ENCODE measurements at places on chromosomes 6 and 20.

GRCh38 chr20:56433880-56434255, 21.8 kb downstream of the CASS4 start:
- DNase-seq, result no peak

DNA sequence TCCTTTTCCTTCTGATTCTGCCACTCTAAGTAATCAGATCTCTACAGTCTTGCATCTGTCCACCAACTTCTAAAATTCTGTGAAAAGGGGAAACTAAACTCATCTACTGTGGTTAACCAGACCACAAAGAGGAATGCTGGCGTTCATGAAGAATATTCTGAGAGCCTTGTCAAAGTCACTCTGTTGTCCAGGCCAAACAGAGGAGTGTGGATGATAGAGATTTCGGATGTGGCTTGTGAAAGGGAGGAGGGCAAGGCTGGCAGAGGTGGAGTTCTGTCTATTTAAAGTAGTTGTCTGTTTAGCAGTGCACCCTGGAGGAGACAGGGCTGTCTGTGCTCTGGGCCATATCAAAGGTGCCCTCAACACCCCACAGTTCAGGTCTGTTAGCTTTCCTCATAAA, 33.9 kb downstream of the CCN2 start:
- DNase-seq, result no peak

DNA sequence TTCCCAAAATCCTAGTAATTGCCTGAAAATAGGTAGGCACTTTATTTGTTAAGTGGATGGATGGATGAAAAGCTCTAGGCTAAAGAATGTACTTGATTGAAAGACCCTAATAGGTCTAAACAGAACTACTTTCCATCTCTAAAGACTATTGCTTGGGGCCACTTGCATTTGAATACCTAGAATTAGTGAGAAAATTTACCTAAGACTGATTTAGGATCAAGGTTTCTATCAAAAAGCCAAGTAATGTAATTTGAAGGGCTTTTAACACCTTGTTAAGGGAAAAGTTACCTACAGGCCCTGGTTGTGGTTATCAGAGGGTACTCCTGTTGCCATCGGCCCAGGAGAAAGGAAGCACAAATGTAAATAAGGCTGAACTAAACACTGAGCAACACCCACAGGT, 580.7 kb downstream of the LMBRD1 start:
- no peak for DNase-seq

DNA sequence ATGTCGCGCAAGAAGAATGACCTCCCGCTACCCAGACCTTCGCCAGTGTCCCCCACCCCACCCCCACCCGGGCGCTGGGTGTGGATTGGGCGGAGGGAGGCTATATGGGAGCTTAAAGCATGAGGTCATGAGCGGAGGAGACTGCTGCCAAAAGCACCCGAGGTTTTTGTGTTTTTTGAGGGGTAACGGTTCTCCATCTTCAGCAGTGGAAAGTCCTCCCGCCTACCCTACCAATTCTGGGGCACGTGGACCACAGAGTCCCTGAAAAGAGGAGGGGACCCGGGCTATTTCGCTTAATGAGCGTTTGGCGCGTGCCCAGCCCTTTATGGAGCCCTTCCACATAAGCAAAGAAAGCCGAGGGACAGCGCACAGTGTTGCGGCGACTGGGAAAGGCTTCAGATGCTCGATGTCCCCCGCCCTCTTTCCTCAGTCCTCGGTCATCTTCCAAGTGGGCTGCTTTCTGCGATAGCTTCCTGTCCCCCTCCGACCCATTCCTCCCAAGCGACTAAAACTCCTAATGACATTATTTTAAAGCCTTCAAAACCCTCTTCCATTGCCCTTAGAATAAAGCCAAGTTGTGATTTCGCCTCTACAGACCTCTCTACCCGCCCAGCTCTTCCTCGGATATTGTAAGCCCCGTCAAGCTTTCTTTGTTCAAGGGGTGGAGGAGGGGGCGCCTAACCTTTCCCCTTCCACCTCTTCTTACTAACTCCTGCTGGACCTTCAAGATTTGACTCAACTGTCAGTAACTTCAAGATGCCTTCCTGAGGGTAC, 2.1 kb upstream of the TRERF1 start:
- DNase-seq, result peak; percentile 51

GRCh38 chr6:39389484-39389767, 66.9 kb upstream of the KCNK16 start:
- DNase-seq, result no peak

GRCh38 chr6:110485491-110485890, 9.1 kb upstream of the SLC22A16 start:
- DNase-seq, result no peak

DNA sequence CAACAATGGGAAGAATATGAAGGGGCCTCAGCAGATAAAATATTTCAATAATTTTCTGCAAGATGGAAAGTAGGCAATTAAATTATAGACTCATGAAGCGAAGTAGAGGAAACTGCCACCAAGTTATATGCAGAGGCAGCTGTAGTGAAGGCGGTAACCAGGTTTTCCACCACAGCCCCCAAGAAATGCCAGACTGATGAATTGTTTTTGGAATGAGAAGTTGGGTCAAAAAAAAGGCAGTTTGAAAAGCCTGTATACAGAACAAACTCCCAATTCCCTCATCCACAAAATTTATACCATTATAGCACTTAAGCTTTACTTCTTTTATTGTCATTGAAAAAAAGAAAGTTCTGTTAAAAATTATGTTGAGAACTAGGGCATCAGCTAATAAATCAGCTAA, 45.3 kb downstream of the ELOVL4 start:
- no peak for DNase-seq

- no peak for DNase-seq
Observed at GRCh38 chr6:17845598-17845997, 138.9 kb upstream of the NUP153 start.

GRCh38 chr6:104714796-104715195, 144.9 kb downstream of the HACE1 start:
- DNase-seq, result no peak

DNA sequence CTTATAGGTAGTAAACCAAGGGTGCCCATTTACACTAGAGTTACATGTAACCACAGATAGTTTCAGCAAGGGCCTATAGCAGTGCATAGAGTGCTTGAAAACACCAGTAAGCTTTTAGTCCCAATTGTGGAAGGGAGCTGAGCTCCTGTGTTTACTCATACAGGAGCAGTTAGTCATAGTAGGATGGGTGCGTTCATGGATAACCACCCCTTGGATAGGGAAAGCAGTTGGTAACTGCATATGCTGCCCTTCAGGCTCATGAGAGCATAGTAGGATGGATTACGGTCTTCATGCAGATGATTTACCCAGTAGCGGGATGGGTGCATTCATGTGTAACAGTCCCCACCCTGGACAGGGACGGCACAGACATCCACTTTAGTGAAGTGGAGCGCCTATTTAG, 45.1 kb downstream of the OR2B6 start:
- DNase-seq, result no peak

GRCh38 chr20:51659491-51660050, 108.6 kb downstream of the ATP9A start:
- DNase-seq, result no peak

GRCh38 chr6:148348778-148349177, 6.1 kb downstream of the SASH1 start:
- DNase-seq, result no peak

GRCh38 chr6:37432590-37432915, 468 bp upstream of the CMTR1 start:
- DNase-seq, result no peak

GRCh38 chr6:131838051-131838450, 30.2 kb downstream of the ENPP1 start:
- DNase-seq, result no peak

- DNase-seq, result peak; percentile 73
Observed at GRCh38 chr6:76861403-76861802, 601.9 kb downstream of the HTR1B start.

DNA sequence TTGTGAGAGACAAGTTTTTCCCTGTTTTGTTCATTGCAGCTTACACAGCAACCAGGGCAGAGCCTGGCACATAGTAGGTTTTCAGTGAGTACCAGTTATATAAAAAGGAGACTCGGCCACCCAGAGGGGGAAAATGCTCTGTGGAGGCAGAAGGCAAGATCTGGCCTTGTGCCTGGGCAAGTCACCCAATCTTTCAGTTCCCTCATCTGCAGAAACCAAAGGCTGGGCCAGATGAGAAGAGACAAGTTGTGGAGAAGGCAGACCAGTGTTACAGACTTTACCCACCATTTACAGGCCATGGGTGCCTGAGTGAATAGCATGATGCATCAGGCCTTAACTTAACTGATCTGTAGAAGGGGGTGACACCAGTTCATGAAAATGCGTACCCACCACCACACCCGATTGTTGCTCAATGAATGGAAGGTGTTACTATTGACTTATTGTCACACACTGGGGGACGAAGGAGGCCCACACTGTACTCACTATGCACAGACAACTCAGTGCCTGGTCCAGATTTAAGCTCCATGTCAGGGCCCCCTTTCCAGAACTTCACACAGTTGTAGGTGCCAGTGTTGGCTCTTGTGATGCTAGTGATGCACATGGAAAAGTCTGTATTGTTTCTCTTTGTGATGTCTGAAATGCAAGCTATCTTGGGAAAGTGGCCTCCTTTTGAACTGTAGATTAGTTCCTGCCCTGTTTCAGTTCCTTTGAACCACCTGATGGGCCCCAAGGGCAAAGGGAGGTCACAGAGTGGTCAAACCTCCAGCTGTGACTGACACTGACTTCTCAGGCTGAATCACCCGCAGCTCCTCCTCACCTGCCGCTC, 64.3 kb upstream of the SIRPG start:
- no peak for DNase-seq

DNA sequence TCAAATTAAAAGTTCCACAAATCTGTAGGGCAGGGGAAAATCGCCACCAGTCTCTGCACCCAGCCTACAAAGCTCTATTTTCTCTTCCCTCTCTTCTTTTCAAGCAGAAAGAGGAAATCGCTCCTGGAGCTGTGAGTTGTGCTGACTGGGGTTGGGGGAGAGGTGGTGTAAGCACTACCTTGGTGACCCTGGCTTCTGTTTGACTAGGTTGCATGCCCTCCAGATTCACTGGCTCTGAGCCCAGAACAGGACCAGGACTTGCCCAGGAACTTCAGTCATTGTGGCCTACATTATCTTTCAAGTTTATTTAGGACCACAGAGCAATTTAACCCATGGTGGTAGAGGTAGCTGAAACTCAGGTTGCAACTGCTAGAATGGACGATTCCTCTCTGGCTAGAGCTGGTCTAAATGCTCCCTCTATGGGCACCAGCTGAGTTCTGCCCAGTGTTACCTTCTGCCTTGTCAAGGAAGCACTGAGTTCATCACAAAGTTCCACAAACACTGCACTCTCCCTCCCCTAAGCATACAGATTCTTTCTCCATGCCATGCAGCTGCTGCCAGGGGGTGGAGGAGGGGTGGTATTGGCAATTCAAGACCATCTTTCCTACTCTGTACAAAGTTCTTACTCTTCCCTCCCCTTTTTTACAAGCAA, 122.0 kb upstream of the BMP5 start:
- DNase-seq, result no peak

DNA sequence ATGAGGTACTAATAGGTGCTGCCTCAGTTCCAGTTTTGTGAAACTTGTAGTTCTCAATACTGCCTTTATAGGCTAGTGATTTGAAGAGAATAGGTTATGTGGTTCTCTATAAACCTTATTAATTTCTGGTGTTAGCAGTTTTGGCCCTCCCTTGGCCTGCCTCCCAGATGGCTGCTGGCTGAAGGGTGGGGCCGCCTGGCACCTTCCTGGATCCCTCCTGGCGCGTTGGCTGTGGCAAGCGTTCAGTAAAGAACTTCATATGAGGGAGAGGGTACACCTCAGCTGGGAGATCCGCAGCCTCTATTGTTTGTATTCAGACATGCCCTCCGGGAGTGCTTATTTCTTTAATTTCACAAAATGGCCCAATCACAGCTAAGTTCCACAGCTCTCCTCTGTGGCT, 51.9 kb downstream of the FAM120B start:
- no peak for DNase-seq

- DNase-seq, result no peak
Observed at GRCh38 chr6:166567813-166568212, 18.7 kb downstream of the RAMACL start.

- no peak for DNase-seq
Observed at GRCh38 chr20:8909596-8909995, 159.3 kb upstream of the PLCB4 start.

- no peak for DNase-seq
Observed at GRCh38 chr6:154578004-154578559, 67.6 kb upstream of the CNKSR3 start.

GRCh38 chr20:17844133-17844429, 124.5 kb downstream of the SNX5 start:
- no peak for DNase-seq

DNA sequence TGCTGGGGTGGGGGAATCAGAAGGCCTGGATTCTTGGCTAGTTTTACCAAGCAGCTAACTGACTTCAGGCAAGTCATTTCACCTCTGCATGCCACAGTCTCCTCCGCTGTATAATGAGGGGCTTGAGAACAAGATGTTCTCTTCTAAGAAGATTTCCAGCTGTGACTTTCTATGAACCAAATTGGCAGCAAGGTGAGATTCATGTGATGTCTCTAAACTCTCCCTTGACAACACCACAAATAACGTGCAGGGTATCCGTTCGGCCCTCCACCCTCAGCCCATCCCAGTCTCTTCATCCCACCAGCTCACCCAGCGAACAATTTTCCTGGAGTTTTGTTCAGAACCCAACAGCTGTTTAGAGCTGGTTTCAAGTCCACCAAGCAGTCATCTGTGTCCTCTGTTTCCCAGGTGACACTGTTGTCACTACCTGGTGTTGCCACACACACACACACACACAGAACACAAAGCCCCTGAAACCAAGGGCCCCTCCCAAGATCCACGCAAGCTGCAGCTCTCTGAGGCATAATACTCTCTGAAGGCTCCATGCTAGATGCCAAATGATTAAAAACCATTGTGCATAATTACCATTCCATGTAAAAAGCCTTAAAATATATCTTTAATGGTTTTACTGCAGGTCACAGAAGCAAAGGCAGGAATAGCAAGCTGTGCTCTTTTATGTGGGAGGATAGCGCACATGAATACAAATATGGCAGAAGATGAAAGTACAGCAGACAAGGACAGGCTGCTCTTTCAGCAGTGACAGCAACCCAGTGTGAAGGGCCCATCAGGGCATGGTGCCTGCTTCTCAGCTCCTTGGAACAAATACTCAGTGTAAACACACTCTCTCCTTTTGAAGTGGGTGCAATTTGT, 48.2 kb downstream of the ARHGAP18 start:
- no peak for DNase-seq

DNA sequence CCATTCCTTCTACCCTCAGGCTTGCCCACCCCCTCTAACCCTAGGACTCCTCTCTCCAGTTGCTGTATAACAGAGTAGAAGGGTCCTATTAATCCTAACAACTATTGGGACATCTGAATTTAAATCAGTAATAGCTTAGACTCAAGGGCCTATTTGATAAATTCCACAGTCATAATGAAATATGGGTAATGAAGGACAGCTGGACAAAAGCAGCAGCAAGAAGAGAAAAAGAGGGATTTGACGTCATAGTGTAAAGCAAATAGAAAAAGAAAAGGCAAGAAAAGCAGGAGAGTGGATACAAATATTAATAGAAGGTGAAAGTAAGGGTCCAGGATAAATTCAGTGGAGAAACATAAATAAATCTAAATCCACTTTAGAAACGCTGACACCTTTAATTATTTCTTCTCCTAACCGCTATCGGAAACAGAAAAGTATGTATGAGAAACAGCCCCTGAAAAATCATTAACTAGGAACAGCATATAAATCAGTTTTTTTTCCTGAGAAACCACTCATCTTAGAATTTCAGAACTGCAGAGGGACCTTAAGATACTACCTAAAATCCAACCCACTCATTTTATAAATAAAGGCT, 12.8 kb downstream of the FKBP5 start:
- no peak for DNase-seq

- DNase-seq, result no peak
Observed at GRCh38 chr6:117307655-117308054, 42.3 kb downstream of the VGLL2 start.

GRCh38 chr20:13264907-13265306, 43.8 kb downstream of the ISM1 start:
- DNase-seq, result no peak

GRCh38 chr6:134152767-134153485, 100.5 kb upstream of the SLC2A12 start:
- no peak for DNase-seq
